ENCODE measurements at places on chromosomes 3 and 15.

- DNase-seq, result no peak
These were observed 60.0 kb downstream of the PIK3CB start for GRCh38 chr3:138774529-138775253.

GRCh38 chr15:45399381-45400212, 21.3 kb upstream of the GATM start:
- no peak for DNase-seq

- DNase-seq, result no peak
These were observed 28.5 kb downstream of the ACAD9 start for GRCh38 chr3:128907706-128908445.

- no peak for DNase-seq
These were observed 352.5 kb downstream of the GAP43 start for GRCh38 chr3:115975796-115976195.

DNA sequence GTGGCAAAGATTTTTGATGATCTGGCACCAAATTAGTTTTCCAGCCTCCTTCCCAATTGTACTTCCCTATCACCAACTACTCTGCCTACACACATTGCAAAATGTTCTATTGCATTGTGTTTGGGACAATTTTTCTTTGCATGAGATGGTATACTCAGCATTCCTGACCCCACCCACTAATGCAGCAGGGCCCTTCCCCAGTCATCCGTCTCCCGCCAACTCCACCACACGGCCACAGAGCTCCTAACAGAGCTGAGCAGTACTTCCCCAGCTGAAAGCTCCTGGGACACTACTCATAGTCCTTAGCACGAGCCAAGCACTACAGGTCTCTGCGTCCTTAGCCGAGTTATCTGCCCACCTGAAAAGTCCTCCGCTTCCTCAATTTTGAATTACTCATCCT, 34.2 kb downstream of the TXNRD3 start:
- DNase-seq, result no peak

- no peak for DNase-seq
These were observed 332.2 kb downstream of the LPP start for GRCh38 chr3:188486126-188486525.

- DNase-seq, result no peak
These were observed 2.3 kb upstream of the SHC4 start for GRCh38 chr15:48965972-48966371.

DNA sequence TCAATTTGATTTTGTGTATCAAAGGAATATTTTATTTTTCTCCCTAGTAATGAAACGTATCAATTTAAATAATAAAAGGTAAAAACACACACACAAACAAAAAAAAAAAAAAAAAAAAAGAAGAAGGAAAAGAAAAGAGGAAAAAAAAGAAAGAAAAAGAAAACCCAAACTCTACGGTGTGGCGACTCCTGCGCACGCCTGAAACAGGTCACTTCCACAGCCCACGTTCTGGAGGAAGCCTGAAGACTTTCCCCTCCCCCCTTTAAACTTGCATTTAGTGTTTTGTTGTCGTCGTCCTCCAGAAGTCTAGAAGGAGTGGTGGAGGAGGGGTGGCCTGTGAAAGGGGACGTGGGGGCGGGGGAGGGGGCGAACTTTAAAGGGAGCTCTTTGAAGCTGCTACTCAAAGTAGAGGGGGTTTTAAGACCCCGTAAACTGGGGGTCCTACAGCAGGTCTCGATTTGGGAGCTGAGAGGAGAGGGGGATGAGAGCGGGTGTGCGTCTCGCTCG, 2.3 kb upstream of the TLE3 start:
- DNase-seq, result no peak

- DNase-seq, result no peak
These were observed 818.8 kb upstream of the NR2F2 start for GRCh38 chr15:95511671-95512070.

- no peak for DNase-seq
These were observed 246.8 kb upstream of the TOPAZ1 start for GRCh38 chr3:43994657-43995546.

GRCh38 chr15:35926007-35926380, 380.0 kb upstream of the DPH6 start:
- DNase-seq, result no peak

DNA sequence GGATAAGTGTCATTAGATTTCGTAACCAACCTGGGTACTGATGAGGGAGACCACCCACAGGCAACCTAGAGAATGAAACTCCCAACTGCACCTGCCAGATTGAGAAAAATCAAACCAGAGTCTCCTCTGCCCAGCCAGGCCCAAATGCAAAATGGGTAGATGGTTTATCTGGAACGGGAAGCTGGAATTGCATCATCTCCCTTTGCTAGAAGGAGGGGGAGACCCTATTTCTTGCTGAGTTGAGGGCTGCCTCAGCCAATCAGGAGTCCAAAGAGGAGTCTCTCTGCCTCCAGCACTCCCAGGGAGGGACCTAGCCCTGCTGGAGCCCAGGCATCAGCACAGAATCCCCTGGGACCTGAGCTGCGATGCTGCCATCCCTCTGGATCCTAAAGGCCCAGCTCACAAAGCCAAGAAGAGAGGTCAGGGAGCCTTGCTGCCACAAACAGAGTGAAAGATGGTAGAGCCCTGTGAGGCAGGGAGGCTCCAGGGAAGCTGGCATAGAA, 8.1 kb downstream of the RMDN3 start:
- no peak for DNase-seq

DNA sequence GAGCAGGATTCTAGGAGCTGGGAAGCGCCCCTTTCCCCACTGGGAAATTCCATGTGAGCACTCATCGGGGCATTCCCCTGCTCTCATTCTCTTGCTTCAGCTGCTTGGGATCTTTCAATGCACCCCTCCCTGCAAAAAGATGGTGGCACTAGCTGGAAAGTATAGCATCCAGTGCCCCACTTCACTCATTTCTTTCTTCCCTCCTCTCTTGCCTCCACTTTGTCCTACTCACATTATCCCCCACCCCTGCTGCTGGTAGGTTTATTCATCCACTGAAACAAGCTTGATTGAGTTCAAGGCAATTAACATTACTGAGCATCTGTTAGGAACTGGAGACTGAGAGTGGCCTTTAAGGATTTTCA, 84.8 kb upstream of the LIMD1 start:
- no peak for DNase-seq

DNA sequence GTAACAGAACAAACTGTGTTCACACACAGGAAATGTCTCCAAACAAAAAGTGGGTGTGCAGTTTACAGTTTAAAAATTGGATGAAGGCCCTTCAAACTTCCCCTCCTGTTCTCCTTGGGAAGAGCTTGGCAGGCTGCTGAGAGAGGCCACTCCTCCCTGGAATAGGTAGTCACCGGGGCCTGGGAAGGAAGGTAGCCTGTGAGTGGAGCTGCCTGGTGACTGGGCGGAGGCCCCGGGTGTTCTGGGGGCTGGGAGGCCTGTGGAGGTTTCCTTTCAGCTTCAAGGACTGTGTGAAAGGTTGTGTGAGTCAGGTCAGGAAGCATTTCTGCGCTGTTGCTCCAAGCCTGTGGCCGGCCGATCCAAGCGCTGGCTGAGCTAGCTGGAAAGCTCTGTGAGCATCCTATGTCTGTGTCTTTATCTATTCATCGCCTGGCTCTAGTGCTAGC, 14.1 kb downstream of the SLCO3A1 start:
- no peak for DNase-seq

Measured in stimulated activated CD4-positive, alpha-beta T cell treated with anti-CD3 and anti-CD28 coated beads, Interleukin-2, amount 100 ng/mL, for 48 hours (primary cell).